A549 (cell line): ENCODE measurements at places on chromosomes 7 and 10.

- DNase-seq, result no peak
Observed at GRCh38 chr7:2016021-2016631, 216.6 kb downstream of the MAD1L1 start.

- DNase-seq, result no peak
Observed at GRCh38 chr7:82818171-82818570, 344.5 kb downstream of the PCLO start.

DNA sequence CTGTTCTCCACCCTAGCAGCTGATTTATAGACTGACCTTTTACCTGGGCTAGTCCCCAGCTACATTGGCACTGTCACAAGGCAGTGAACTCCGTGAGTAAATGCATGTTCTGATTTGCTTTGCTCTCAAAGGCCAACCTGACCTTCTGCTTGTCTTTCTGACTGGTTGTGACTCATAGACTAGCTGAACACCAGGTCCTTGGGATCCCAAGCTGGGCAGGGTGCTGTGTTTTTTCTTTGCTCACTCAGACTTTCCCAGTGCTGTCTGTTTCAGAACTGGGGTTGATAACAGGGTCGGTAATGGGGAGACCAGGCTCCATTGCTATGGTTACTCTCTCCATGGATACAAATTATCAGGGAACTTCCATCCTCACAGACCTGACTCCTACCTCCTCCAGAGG, 35.0 kb downstream of the EVX1 start:
- peak; percentile 67 for DNase-seq

DNA sequence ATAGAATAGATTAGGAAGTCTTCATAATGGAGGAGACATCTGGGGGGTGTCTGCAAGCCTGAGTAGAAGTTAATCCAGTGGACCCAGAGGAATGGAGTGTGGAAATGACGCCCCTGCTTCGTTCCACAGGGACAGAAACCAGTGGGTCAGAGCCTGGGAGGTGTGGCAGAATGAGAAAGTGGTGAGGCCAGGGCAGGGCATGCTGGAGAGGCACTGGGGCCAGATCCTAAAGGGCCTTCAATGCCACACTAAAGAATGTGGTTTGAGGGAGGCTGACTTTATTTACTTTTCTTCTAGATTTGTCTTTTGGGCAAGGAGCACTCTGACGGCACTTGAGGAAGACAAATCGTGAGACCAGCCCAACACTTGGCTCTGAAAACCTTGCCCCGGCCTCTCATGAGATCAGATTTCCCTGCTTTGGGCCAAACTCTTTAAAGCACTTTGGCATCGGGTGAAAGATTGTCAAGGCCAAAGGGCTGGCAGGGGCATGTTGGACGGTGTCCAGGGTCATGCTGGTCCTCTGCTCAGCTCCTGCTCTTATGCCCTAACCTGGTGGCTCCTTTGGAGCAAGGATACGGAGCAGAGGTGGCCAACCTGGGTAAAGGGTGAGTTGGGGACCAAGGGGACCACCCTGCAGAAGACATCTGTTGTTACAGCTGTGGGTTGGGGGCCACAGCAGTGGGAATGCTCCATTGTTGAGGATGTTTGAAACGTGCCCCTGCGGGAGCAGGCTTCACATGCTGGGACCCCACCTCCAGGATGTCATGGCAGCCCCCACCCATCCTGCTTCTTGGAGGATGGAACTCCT, 157.0 kb upstream of the ZMIZ1 start:
- DNase-seq, result no peak

DNA sequence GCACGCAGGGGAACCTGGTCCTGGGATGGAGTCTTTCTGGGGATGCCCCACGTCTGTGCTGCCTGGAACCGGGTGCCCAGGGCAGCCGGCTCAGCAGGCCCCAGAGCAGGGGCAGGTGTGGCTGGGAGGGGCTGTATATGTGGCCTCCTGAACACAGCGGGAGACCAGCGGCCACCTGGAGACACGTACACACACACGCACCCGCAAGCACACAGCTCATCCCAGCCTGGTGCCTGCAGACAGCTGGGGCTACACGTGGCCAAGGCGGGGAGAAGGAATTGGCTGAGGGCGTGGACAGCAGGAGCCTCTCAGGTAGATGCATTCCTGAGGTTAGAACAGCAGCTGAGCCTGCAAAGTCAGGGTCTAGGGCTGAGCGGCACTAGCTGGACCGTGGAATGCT, 14.0 kb downstream of the ADAM8 start:
- DNase-seq, result no peak

- DNase-seq, result no peak
Observed at GRCh38 chr10:106473129-106473685, 691.3 kb downstream of the SORCS1 start.

GRCh38 chr7:100837099-100837836, 9.9 kb upstream of the EPHB4 start:
- DNase-seq, result peak; percentile 81
